ENCODE measurements at places on chromosomes 4 and X.
A peak's percentile ranks its signal among the peaks of the same experiment; 100 is the strongest.

DNA sequence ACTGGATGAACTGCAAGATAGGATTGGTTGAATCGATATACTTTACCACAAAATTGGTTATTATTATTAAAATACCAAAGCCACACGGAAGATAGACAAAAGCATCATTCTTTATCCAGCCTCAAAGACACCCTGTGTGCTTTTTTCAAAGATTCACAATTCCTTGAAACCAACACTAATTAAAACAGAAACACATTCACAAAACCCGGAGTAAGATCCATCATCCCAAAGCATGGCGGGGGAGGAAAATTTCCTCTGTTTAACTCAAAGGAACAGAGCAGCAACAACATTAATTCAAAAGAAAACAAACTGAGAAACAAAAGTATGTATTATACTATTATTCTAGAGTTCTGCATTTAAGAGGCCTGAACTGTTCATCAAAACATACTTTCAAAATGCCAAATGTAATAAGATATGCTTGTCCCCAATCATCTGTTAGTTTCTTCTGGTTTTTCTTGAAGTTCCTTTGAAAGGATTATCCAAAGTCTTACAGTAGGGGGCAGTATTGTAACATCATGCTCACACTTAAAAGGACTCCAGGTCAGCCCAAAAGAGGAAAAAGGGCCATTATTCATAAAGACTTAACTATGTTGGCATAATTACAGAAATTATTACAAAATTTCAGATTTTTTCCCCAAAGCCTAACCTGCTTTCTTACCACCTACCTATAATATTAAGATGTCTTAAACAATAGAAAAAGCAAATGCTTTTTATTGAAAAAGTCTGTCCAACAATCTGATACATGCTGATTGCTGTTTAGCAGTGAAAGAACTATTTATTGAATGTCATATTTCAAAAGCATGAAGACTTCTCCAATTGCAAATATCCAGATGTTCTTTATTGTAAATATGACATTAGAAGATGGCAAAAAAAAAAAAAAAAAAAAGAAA lies 168.7 kb downstream of the SCFD2 start:
- DNase-seq = no peak

DNA sequence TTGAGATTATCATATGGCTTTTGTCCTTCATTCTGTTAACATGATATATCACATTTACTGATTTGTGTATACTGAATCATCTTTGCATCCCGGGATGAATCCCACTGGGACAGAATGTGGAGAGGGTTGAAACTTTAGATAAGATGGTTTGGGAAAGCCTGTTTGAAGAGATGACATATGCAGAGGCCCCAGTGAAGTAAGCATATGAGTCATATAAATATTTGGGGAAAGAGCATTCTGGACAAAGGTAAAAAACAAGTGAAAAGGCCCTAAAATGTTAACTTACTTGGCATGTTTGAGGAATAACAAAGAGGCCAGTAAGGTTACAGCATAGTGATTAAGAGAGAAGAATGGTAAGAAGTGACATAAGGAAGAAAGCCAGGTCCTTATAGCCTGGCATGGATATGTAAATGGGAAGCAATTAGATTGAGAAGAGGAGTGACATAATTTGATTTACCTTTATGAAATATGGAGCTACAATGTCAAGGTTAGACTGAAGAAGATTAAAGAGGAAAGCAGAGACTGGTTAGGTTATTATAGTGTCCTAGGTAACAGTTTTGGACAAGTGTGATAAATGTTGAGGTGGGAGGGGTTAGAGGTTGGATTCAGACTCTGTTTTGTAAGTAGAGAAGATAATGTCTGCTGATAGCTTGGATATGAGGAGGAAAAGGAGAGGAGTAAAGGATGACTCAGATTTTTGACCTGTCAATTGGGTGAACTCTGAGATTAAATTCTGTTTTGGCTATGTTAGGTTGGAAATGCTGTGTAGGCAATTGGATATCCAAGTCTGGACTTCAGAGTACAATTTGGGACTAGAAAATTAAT lies 54.6 kb upstream of the DRP2 start:
- DNase-seq = no peak

GRCh38 chr4:86594559-86595425 lies 677 bp downstream of the PTPN13 start:
- no peak for DNase-seq

DNA sequence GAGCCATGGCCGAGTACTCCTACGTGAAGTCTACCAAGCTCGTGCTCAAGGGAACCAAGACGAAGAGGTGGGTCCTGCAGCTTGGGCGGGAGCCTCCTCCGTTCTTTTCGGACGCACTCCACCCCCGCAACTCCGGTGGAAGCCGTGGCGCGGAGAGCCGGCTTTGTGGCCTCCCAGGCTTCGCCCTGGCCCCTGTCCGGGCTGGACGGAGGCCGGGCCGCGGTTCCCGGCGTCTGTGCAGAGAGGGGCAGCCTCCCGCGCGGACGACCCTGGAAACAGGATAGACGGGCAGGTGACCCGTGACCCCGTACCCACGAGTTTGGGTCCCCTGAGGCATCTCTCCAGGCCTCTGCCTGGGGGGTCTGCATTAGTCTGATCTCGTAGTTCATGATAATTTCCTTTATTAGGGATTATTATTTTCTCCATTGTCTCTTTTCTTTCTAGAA lies 356 bp downstream of the FRG1 start:
- DNase-seq = no peak

- DNase-seq = no peak
These were observed 3.4 kb downstream of the RNF212 start for GRCh38 chr4:1109898-1110506.

DNA sequence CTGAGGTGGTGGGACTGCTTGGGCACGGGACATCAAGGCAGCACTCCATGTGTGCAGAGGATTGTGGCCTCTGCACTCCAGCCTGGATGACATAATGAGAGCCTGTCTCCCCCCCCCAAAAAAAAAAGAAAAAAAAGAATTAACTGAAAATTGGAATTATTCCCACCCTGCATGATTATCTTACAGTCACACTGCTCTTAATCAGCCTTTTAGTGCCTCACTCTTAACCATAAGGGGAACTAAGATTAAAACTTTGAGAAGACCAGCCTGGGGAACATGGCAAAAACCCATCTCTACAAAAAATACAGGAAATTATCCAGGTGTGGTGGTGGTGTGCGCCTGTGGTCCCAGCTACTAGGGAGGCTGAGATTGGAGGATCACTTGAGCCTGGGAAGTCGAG lies 94.6 kb downstream of the UBE2K start:
- DNase-seq = no peak

GRCh38 chrX:17689971-17690409 lies 47.3 kb upstream of the SCML1 start:
- DNase-seq = peak; percentile 17

DNA sequence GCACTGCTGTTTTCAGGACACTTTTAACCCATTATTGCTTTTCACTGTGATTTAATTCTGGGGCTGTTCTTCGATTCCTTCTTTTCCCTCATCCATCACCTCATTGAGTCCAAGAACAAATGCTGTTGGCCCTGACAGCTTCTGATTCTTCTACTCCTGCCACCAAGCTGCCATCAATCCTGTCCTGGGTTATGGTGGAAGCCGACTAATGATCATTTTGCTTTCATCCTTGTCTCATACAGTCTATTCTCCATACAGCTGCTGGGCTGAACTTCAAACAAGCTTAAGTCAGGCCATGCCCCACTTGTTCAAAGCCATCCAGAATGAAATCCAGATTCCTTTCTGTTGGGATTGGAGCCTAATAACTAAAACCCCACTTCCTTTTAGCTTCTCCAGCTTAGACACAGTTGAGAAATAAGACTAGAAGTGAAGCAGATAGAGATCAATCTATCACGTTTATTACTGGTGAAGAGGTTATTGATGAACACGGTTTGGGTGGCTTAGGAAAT lies 161.9 kb downstream of the STK32B start:
- no peak for DNase-seq

DNA sequence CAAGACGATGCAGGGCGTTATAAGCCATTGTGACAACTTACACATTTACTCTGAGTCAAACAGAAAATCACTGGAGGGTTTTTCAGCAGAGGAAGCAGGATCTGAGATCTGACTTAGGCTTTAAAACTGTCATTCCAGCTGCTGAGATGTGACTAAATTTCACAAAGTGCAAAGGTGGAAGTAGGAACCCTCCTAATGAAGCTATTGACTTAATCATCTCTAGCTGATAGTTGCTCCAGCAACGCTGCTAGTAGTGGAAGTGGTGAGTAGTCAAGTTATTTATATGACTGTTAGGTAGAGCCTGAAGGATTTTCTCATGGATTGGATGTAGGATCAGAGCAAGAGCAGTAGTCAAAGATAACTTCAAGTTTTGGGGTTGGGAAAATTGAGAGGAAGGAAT lies 218.6 kb downstream of the GRID2 start:
- DNase-seq = no peak

DNA sequence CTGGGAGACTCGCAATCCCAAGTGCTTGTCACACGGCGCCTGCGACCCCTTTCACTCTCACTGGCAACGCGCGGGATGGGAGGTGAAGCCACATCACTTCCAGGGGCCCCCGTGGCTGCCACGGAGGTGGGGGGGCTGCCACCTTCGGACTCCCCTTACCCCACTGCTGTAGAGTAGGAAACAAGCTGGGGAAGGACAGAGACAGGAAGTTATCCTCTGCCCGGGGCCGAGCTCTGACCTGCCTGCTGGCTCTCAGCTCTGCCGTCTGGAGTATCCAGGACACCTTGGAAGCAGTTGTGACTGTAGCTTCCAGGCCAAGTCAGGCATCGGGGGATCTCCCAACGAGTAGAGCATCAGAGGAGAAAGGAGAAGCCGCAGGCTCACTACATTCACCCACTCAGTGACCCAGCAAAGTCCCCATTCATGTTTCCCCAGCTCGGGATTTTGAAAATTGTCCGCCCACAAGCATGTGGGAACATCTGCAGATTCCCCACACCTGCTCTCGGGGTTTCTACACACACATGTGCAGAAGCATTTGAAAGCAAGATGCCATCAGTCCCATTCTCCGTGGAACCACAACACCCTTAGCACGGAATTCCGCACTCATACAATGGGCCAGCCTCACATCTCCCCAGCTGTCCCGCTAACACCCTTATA lies 10.8 kb downstream of the PDZD4 start:
- no peak for DNase-seq

- no peak for DNase-seq
These were observed 556.5 kb downstream of the IL1RAPL1 start for GRCh38 chrX:29143756-29144155.

DNA sequence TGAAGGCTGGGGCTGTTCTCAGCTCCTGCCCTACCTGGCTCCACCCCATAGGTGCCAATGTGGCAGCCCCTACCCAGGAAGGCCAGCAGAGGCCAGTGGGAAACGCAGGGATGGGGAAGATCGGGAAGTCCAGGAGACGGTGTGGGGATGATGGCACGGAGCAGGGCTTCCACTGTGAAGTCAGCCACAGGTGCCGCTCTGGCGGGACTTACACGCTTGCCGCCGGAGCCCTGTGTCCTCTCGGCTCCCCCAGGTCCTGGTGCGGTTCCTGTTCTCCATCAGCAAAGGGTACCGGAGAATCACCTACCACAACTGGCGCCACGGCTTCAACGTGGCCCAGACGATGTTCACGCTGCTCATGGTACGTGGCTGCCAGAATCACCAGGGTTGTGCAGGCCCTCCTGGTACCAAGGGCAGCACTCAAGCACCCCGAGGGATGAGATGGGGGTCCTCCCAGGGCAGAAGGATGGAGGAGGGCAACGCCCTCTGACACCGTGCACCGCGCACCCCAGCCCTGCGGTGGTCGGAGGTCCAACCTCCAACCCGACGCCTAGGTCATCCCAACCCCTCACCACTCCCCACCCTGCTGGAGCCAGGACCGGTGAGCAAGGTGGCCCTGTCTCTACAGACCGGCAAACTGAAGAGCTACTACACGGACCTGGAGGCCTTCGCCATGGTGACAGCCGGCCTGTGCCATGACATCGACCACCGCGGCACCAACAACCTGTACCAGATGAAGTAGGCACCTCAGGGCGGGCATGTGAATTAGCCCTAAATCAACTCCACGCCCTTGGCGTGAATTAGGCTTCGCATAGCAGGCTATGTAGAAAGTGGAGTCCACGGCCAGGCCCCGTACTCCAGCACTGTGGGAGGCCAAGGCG lies 12.0 kb downstream of the ATP5ME start:
- no peak for DNase-seq

- DNase-seq = no peak
These were observed 16.6 kb downstream of the JAKMIP1 start for GRCh38 chr4:6183740-6184139.

DNA sequence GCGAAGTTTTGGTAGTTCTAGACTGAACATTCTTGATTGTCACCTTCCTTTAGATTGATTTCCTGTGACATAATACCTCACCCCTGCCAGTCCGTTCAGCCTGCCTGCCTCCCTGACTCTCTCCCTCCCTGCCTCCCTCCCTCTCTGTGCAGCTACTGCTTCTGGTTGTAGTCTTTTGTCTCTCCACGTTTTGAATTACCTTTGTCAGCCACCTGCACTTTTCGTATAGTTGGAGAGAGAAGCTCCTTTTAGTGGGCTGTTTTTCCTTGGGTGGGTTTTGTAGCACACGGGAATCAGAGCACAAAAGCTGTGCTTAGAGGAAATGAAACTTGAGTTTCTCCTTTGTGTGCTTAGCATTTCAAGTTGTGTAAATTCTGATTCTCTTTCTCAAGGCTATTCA lies 32.6 kb upstream of the MSMO1 start:
- DNase-seq = peak; percentile 13

GRCh38 chrX:12011075-12011474 lies 127.2 kb upstream of the FRMPD4 start:
- DNase-seq = no peak

GRCh38 chr4:107901213-107901934 lies 30.0 kb upstream of the CYP2U1 start:
- DNase-seq = no peak

DNA sequence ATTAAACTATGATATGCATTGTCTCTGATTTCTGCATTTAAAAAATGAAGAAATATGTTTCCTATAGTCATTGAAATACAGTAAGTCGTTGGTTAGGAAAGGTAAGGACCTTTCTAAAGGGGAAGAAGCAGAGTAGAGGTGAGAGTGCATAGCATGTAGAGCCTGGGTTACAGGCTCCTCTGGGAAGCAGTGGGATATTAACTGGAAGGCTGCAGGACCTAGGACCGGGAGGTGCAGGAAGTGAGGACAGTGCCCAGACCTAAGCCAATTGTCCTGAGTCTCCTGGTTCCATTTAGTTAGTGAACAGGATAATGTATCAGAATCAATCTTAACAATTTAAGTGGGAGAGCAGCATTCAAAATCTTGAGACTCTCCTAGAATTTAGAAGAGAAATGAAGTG lies 237.1 kb upstream of the NUDT6 start:
- no peak for DNase-seq

DNA sequence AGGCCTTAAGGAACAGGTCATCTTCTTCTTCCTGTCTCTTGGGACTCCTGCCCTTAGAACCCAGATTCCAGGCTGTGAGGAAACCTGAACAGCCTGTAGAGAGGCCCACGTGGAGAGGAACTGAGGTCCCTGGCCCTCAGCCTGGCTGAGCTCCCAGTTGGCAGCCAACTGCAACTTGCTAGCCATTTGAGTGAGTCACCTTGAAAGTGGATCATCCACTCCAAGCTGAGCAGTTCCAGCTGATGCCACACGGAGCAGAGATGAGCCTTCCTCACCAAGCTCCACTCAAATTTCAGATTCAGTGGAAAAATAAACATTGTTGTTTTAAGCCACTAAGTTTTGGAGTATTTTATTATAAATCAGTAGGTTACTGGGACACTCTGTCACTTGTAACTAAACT lies 392.5 kb downstream of the BCOR start:
- no peak for DNase-seq

GRCh38 chrX:133364865-133365264 lies 50.4 kb downstream of the GPC4 start:
- DNase-seq = no peak

GRCh38 chr4:164288578-164288977 lies 465.4 kb upstream of the SMIM31 start:
- DNase-seq = no peak

GRCh38 chr4:63919636-63920365 lies 489.4 kb downstream of the TECRL start:
- no peak for DNase-seq
